ENCODE measurements at places on chromosomes 16 and 17. TPM values are rescaled to one million over a fixed set of nuclear protein-coding genes. Genes with fewer than 3 reads are reported as not detected.

- DNase-seq, result no peak
These were observed 7.6 kb downstream of the RHBDF2 start for GRCh38 chr17:76493505-76494167.

The PERCC1 gene
- not detected for total RNA-seq

The CIBAR2 gene
- 0.09 TPM for total RNA-seq

The ENPP7 gene
- 0.05 TPM for total RNA-seq

- DNase-seq, result no peak
These were observed 19.8 kb upstream of the FAM83G start for GRCh38 chr17:19024101-19025078.

DNA sequence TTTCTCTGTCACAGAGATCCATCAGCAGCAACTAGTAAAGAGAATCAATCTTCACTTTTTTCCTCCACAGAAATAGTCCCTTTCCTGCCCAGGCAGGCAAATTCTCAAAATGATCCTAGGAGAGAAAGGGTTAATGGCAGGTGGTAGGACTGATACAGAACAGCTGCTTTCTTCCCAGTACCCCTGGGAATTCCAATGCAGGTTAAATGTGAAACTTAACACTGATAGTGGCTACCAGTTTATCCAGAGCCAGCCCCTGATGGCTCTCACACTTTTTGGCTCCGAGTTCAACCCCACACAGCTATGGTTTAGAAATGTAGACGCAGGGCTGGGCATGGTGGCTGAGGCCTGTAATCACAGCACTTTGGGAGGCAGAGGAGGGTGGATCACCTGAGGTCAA is 22.2 kb downstream of the MARVELD3 start:
- no peak for DNase-seq

- DNase-seq, result peak; percentile 15
These were observed at the start of gene SDR42E2 for GRCh38 chr16:22161999-22162655. Gene SDR42E2 (plus strand): TSS chr16:22162506. CDS start chr16:22165583, 3,077 bp downstream.

DNA sequence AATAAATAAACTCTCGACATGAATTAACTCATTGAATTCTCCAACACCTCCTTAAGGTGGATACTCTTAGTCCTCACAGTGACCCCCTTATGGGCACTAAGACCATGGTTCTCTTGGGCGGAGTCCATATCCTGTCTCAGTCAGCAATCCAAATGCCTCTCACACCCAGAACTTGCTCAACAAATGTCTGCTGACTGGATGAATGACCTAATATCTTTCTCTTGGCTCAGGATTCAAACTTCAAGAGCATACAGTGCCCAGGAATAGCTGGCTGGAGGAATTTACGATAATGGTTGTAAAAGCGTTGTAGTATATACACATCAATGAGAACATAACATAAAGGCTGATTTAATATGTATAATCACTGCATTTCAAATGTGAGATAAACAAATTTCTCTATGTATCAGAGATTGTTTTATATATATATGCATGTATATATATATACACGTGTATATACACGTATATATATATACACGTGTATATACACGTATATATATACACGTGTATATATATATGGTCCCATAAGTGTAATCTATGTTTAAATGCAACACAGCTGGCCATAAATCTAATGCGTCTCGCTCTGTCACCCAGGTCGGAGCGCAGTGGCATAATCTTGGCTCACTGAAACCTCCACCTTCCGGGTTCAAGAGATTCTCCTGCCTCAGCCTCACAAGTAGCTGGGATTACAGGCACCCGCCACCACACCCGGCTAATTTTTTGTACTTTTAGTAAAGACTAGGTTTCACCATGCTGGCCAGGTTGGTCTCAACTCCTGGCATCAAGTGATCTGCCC is 6.5 kb upstream of the UBB start:
- DNase-seq, result no peak

DNA sequence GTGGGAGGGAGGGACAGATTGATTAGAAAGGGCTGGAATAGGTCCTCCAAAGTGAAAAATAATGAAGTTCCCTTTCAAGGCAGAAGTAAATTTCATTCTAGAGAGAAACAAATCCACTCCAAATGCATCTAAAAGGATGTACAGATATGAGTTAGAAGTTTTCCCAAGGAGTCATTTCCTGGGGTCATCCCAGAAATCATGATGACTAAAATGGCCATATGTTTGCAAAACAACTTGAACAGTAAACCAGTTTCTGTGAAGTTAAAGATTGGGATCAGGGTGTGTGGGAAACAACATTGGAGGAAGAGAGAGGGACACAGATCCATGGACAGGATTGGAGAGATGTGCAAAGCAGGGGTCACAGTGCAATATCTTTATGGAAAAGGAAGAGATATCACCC is 32.5 kb upstream of the ARHGAP44 start:
- no peak for DNase-seq

Data from thymus (tissue), 14 donors.